Panc1 (cell line): ENCODE measurements at places on chromosomes 5 and 9. TPM values are rescaled to one million over a fixed set of nuclear protein-coding genes. Genes with fewer than 3 reads are reported as not detected.

The GNG10 gene
- 40.0 TPM for total RNA-seq

The FABP6 gene
- total RNA-seq, result 0.31 TPM

The SUB1 gene
- 204 TPM for total RNA-seq

The IFNA21 gene
- total RNA-seq, result not detected

The PROB1 gene
- total RNA-seq, result 2.3 TPM

The GOLM1 gene
- 73.4 TPM for total RNA-seq

The LCN10 gene
- total RNA-seq, result not detected

The CFAP77 gene
- total RNA-seq, result not detected

The SPINK5 gene
- total RNA-seq, result not detected

- DNase-seq, result no peak
These were observed 28.5 kb upstream of the NKD2 start for GRCh38 chr5:980001-980588.

GRCh38 chr9:110967196-110967595 is 71.1 kb downstream of the LPAR1 start:
- DNase-seq, result no peak

DNA sequence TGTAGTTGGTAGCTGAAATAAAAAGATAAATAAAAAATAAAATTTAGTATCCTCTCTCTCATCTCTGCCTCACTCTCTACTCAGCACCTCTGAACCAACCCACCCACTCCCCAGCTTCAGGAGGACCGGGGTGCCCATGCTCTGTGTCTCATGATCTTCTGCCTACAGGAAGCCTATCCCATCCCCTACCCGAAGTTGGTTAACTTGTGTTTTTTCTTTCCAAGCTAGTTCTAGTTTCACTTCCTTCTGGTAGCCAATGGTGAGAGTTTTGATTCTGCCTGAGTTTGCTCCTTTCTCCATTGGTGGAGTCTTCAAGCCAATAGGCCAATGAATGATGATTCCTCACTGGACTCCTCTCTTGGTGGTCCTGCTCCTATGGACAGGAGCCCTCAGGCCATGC is 32.1 kb downstream of the SNX24 start:
- DNase-seq, result no peak

- no peak for DNase-seq
These were observed 166.0 kb downstream of the DAB2IP start for GRCh38 chr9:121817476-121817875.

DNA sequence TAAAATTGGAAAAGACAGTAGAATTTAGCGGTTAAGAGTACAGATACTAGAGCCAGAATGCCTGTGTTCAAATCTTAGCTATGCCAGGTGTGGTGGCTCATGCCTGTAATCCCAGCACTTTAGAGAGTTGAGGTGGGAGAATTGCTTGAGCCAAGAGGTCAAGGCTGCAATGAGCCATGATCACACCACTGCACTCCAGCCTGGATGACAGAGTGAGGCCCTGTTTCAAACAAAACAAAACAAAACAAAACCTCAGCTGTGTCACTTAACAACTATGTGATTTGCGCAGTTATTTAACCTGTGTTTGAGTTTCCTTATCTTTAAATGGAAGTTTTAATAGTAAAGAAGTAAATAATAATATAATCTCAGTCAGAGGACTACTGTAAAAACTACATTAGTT is 68.3 kb downstream of the TBCA start:
- DNase-seq, result no peak

DNA sequence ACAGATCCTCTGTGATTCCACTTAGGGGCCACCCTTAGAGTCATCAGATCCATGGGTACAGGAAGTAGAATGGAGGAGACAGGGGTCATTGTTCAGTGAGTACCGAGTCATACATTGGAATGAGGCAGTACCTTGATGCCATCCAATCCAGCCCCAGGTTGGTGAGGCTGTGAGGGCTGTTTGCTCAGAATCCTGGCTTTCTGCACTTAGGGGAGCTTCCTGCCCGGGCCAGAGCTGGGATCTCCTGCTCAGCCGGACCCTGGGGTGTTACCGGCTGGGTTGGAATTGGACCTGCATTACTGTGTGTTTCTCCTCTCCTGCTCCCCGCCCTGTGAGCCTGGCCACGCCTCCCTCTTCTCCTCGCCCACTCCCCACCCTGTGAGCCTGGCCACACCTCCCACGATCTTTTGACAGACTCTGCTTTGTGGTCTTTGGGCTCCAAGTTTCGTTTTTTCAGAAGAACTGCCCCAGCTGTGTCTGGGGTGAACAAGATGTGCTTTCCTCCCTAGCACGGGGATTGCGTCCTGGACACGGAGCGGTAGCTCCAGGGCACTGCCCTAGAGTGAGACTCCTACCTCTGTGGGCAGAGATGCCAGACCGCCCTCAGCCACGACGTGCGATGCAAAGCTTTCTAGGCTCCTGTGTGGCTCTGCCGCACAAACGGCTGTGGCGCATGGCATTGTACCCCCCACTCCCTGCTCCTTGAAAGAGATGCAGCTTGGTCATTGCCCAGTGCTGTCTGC is 15.4 kb downstream of the TRAF2 start:
- DNase-seq, result no peak

DNA sequence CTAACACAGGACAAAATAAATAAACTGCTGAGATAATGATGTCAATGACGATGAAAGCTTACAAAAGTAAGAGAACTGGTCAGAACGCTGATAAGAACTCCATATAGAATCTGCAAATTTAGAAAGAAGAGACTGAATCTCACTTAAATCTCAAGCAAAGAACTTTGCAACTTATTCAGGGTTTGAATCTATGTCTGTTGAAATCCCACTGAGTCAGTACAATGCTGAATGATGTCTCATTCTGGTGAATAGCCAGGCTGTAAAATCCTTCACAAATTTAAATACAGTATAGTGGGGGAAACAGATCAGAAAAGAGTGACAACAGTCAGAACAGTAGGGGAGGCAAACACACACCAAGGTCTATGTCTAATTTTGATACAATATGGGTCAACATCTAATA is 38.9 kb upstream of the NR3C1 start:
- DNase-seq, result no peak

- no peak for DNase-seq
These were observed 68.0 kb downstream of the ZNF608 start for GRCh38 chr5:124678468-124678867.

- no peak for DNase-seq
These were observed 39.5 kb downstream of the ERGIC1 start for GRCh38 chr5:172873513-172873912.

DNA sequence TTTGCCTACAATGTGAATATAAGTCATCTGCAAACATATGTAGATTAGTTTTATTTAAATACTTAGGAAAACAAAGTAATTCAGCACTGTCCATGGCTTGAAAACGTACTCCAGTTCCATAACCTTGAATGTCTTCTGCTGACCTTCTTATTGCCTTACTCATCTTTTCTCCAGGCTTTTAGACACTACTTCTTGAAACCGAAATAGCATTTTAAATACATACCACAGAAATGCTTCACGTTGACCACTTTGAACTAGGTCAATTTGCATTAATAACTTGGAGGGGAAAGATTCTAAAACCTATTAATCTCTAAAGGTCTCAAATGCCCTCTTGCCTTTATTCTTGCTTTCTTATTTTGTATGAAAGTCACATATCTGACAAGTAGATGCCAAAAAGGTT is 995.4 kb upstream of the ACO1 start:
- DNase-seq, result no peak

DNA sequence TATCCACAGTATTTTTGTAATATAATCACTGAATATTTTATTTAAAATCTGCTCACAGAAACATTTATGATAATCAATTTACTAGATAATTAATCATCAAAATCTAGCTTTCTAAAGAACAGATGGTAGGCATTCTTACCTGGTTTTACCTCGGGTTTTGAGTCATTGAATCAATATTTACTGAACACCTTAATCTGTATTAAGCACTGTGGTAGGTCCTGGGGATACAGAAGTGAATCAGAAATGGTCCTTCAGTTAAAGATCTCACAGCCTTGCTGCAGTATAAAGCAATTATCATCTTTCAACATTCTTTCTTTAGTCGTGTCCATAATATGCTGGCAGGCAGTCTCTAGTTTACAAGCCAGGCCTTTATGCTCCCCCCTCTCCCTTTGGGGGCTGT is 2.0 kb upstream of the MEIKIN start:
- DNase-seq, result no peak

- no peak for DNase-seq
These were observed 11.8 kb upstream of the GNA14 start for GRCh38 chr9:77659926-77660325.

DNA sequence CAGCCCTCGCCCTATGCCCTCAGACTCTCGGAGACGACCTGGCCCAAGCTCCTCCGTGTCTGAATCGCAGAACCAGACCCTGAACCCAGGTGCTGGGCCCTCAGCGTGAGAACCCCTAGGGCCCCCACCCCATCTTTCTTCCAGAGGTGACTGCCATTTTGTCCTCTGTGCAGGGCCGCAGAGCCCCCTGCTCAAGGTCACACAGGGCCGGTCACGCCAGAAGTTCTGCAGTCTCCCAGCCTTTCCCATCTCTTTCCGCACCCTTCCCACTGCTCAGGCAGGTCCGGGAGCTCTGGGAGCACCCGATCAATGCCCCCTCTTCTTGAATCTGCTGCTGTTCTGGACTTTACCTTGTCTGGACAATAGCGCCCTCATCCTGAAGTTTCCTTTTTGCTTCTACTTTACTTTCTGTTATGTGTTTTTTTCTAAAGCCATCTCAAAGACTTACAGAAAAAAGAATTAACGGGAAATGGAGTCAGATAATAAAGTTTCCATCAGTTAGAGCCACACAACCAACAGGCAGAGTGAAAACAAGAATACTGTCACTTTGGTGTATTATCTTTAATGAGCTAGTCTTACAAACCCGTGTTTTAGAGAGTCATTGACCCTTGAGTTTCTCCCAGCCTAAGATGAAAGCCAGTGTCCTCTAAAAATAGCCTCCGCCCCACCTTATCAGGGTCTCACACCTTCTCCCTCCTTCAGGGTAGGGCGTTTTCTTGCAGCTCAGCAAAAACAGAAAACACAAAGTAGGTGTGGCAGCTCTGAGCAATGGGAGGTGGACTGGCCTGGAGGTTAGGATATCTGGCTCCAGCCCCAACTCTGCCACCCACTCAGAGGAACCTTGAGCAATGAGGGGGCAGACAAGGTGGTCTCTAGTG is 1.8 kb downstream of the TMOD1 start:
- no peak for DNase-seq

DNA sequence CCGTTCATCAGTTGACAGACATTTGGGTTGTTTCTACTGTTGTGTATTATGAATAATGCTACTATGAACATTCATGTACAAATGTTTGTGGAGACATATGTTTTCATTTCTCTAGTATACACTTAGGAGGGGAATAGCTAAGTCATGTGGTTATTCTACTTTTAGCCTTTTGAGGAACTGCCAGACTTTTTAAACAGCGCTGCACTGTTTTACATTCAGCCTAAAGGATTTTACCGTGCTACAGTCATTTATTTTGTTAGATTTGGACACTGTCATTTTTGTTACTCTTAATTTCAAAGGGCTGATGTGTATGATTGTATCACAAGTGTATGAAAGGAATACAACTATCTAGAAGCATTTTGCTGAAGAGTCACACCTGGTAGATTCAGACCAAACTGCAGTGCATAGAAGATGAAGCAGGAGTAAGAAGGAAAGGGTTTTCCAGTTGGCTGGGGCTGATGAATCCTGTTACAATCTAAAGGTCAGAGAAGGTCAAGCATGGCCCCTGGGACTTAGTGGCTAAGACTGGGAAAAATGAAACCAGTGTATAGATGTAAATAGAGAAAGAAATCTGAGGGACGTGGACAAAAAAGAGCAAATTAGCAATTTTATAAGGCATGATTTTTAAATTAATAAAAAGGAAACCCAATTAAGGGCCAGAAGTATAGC is 509.7 kb downstream of the PSAT1 start:
- no peak for DNase-seq

DNA sequence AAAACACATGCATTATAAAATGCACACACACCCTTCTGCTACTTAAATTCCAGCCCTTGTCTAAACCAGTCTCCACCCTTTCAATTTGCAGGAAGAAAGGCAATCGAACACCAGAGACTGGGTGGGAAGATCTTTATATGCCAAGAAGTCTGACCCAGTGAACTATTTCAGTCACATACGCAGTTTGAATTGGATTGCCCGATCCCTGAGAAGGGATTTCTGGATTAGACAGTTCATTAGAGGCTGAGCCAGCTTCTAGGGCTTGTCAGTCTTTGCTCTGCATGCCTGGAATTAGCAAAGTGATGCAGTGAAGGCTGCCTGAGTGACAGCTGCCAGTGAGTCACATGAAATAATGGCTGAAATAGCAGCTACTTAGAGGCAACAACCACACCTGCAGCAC is 159.9 kb downstream of the PPP2R2B start:
- DNase-seq, result no peak

DNA sequence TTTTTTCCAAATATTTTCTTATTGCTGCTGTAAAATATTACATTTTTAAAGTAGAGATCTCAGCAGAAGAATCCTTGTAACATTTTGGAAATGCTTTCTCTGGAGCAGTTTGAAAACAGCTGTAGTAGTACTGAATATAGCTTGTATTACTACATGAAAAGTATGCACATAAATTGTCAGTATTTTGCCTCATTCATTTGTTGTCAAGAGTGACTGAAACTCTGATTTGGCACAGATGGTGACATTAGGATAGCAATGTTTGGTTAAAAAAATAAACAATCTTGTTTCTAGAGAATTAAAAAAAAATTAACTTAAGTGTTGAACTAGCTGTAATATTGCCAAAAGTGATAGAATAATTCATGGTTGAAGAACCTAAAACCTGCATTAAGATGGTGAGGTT is 90.4 kb downstream of the NNT start:
- no peak for DNase-seq

- DNase-seq, result no peak
These were observed 203.0 kb downstream of the MED10 start for GRCh38 chr5:6175172-6175854.

DNA sequence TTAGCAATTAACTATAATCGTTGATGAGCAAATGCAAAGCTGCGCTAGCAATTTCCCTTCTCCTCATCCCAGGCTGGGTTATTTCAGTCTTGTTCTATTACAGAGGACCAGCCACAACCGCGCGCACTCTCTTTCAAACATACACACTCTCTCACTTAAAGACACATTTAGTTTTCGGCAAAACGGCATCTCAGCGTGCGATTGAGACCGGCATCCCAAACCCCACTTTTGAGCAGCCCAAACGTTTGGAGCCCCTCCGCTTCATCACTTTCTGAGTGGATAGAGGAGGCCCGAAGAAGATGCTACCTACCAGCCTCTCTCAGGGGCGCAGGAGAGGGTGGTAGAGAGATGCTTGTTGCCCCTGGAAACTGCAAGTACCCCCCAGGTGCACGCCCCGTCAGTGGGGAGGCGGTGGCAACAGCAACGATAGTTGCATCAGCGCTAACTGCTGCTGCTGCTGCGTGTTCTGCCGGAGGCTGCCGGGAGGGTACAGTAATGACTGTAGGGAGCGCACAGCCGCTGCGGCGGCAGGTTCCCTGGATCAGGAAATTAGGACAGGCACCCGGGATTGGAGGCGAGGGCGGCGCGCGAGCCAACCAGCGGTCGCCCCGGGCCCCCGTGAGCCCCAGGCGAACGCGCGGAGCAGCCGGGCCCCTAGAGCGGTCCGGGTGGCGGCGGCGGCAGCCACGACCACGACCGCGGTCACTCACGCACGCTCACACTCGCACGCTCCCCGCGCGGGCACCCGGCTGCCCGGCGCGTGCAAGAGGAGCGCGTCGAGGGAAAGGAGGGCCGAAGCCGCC is 467 bp upstream of the VLDLR start:
- no peak for DNase-seq

- DNase-seq, result no peak
These were observed 43.4 kb downstream of the PFDN1 start for GRCh38 chr5:140259500-140259899.

- peak; percentile 43 for DNase-seq
These were observed 548.6 kb upstream of the TLE4 start for GRCh38 chr9:79023134-79023580.
